ENCODE measurements at places on chromosomes 7 and 10. TPM values are rescaled to one million over a fixed set of nuclear protein-coding genes. Genes with fewer than 3 reads are reported as not detected.

SLC13A1 gene
- polyA plus RNA-seq = not detected

RELN gene
- 23.6 TPM for polyA plus RNA-seq

CPVL gene
- polyA plus RNA-seq = 1.0 TPM

NPTX2 gene
- polyA plus RNA-seq = not detected

LFNG gene
- 0.25 TPM for polyA plus RNA-seq

RET gene
- not detected for polyA plus RNA-seq

CPN1 gene
- 0.17 TPM for polyA plus RNA-seq

GPR158 gene
- 3.5 TPM for polyA plus RNA-seq

SPAG6 gene
- polyA plus RNA-seq = 10.5 TPM

SORCS3 gene
- not detected for polyA plus RNA-seq

- no peak for DNase-seq
These were observed 77.7 kb downstream of the HYCC1 start for GRCh38 chr7:22936246-22936645.

DNA sequence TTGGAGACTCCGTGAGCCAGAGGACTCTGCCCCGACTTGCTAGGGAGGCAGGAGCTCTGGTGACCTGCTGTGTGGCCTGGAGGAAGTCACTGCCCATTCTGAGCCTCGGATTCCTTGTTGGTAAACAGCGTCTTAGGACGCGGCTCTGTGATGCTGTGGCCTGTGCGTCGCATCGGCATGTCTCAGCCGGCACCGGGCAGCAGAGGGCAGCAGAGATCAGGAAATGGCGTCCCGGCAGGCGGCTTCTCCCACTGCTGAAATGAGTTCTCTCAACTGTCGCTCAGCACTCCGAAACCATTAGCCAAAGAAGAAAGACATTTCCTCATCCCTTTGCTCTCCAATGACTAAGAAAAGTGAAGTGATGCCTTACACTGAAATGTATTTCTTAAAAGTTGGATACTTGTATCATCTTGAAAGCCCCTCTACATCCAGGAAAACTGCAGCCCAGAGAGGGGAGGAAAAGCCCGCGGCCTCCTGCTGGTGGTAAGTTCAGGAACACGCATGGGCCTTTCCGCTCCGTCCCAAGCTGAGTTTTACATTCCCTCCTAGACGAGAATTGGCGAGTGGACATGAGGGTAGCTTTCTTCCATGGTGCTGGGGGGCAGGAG lies 91.7 kb downstream of the WDR11 start:
- DNase-seq = peak; percentile 58

GRCh38 chr10:97207131-97207530 lies 21.4 kb upstream of the SLIT1 start:
- no peak for DNase-seq

- no peak for DNase-seq
These were observed 50.7 kb downstream of the UBE3C start for GRCh38 chr7:157189405-157189804.

GRCh38 chr7:14389181-14389591 lies 399.7 kb upstream of the ETV1 start:
- no peak for DNase-seq

DNA sequence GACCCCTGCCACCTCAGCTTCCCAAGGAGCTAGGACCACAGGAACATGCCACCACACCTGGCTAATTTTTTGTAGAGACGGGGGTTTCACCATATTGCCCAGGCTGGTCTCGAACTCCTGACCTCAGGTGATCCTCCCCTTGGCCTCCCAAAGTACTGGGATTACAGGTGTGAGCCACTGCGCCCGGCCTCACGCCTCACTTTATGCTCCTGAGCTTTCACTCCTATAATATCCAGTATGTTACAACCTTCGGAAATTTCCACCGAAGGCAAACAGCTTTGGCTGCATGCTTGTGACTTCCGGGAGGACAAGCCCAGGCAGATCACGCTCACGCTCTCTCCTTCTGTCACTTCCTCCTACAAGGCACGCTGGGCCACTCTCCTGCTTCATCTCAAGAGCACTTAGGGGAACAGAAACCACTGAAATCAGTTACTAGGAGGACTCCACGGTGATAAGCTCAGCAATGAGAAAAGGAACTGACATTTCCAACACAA lies 4.4 kb upstream of the MAD1L1 start:
- DNase-seq = no peak

- peak; percentile 60 for DNase-seq
These were observed 24.3 kb downstream of the TECTB start for GRCh38 chr10:112307358-112308124.

GRCh38 chr7:26167303-26167934 lies 15.4 kb downstream of the NFE2L3 start:
- DNase-seq = no peak

GRCh38 chr10:12839941-12840611 lies 161.4 kb downstream of the CCDC3 start:
- no peak for DNase-seq

- no peak for DNase-seq
These were observed 253.7 kb downstream of the PTEN start for GRCh38 chr10:88116971-88117626.

GRCh38 chr7:30990673-30991170 lies 27.0 kb downstream of the GHRHR start:
- DNase-seq = no peak

DNA sequence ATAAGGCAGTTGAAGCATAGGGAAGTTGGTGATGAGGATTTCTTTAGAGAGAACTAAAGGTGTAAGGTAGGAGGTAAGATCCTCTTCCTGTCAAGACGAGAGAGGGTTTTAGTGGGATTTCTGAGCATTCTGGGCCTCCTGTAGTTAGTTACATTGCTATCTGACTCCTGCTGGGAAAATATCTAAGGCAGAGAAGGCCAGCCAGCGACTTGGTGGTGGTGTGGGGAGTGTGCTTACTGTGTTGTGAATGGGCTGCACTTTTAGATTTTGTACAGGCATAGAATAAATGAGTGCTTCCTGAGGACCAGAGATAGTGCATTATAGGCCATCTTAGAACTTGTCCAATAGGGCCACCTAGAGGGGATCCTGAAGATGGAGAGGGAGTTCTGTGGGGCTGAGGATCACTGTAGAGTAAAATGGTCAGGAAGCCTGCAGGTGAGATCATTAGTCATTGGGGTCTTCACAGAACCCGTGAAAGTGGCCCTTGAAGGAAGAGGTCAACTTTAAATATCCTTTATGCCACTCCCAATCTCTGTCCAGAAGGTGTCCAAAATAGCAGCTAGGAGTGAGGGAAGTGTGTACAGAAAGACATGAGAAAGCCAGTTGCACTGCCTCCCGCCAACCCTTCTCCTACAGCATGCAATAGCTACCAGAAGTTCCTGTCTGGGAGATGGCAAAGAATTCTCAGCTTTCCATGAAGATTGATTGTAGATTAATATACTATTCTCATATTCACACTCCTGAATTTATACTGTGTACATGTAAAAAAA lies 266.6 kb downstream of the POLR1F start:
- DNase-seq = no peak
